ENCODE measurements at places on chromosomes 2 and 18. TPM values are rescaled to one million over a fixed set of nuclear protein-coding genes. Genes with fewer than 3 reads are reported as not detected.

- no peak for DNase-seq
Observed at GRCh38 chr2:32136097-32136496, 29.6 kb upstream of the SLC30A6 start.

GRCh38 chr18:10928772-10929373 is 220.5 kb downstream of the PIEZO2 start:
- no peak for DNase-seq

DNA sequence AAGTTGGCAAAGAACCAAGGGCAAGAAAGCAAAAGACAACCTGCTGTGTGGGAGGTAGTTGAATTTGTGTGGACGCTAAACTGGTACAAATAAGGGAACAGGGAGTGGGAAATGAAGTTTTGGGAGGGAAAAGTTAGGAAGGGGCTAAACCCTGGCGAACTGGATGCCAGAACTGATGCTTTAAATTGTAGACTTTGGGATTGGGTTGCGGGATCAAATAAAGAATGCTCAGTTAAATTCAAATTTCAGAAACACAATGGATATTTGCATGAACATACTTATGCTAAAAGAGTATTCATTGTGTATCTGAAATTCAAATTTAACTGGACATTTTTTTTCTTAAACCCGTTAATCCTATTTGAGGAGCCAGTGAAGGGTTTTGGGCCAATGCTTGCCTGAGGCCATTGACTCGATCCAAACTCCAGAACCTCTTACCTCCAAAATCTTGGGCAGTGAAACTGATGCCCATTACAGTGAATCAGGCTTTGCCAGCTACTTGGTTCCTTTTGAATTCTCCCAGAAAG is 44.2 kb upstream of the YWHAQ start:
- DNase-seq: no peak

DNA sequence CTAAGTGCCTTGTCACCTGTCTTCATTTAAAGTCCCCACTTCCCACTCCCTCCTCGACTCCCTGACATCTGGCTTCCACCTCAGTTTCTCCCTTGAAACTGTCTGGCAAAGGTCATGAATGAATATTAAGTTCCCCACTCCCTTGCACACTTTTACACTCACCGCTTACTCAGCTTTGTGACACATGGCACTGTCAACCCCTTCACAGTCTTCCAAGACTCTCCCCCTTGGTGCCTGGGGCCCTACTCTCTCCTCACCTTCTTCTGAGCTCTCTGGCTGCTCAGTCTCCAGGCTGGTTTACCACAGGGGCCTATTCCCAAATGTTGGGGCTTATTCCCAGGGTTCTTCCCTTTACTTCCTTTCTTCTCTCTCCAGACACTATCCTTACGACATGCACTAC is 17.9 kb upstream of the PTPN4 start:
- no peak for DNase-seq

DNA sequence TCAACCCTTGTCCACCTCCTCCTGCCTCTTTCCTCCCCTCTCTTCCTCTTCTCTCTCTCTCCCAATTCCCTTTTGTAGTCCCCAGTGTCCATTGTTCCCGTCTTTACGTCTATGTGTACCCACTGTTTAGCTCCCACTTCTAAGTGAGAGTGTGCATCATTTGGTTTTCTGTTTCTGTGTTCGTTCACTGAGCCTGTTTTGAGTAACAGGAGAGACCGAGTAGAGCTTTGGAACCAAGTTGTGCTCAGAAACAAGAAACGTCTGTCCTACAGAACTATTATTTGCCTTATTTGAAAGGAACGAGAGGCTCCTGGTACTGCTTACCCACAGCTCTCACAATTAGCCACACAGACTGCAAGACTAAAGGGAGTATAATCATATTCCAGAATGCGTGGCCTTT is 50.1 kb upstream of the MAPRE2 start:
- no peak for DNase-seq

DNA sequence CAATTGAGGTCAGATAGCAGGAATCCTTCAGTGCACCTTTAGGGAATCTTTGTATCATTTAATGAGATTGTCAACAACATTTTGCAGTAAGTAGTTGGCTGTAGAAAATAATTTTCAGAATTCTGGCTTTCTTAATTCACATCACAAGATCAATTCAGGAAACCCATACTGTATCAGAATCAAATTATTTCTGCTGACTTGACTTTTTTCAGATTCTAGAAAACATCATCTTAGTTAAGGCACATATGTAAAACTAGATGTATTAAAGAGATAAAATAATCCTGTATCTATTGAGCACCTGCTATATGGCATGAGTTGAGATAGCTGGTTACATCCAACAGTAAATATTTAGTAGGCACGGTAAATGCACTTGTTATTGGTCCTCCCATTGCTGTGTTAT is 791.4 kb downstream of the TDRD15 start:
- DNase-seq: no peak

- DNase-seq: no peak
Observed at GRCh38 chr2:68756178-68756577, 21.6 kb downstream of the ARHGAP25 start.

GRCh38 chr2:44135771-44136170 is 32.9 kb upstream of the PPM1B start:
- DNase-seq: no peak

DNA sequence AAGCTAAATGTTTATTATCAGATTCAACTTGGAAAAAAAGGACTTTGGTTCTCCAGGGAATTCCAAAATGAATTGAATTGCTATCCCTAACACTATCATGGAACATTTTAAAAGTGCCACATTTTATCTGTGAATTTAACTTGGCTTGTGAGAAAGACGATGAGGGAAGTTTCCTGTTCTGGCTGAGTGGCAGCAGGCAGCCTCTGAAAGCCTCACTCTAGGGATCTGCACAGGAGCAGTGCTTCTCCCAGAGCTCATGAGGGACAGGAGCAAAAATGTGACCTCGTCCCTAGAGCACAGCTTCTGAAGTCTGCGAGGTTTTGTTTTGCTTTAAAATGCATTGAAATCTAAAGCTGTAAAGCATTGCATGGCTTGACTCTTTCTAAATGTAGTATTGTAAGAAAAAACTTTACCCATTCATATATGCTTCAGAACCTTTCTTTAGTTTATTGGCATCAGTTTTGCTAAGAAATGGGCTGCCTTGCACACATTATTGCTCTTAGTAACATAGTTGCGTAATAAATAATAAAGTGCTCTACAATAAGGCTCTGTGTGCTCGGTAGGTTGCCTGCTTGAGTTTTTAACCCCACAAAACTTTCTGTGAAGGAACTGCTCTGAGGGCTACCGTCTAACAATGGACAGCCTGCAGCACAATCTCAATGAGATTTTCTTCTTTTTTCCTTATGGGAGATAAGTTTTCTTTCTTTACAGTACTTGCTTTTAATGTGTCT is 136.2 kb upstream of the CDCA7 start:
- DNase-seq: no peak

GRCh38 chr2:164595031-164595430 is 26.3 kb downstream of the GRB14 start:
- DNase-seq: no peak

- DNase-seq: no peak
Observed at GRCh38 chr2:148971547-148971946, 67.0 kb upstream of the LYPD6B start.

- no peak for DNase-seq
Observed at GRCh38 chr2:101064125-101064502, 62.0 kb downstream of the RPL31 start.

GRCh38 chr2:136383167-136383566 is 265.2 kb upstream of the CXCR4 start:
- DNase-seq: no peak

DNA sequence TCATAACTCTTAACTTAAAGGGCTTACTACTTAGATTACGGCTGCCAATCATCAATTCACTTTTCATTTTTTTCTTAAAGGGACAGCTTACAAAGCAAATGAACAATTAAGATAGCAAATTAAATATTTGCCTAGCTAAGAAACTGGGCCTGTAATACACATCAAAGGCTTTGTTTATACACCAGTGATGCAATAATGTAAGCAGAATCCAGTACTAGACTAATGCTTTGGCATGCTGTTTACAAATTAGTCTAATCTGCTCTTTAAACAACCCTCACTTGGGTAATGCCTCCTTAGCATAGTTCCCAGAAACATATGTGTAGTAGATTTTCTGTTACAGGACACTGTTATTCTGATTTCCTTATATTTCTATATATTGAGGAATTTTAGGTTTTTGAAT is 105.8 kb downstream of the ARHGAP28 start:
- DNase-seq: no peak

GRCh38 chr18:50632895-50633515 is 73.1 kb downstream of the MAPK4 start:
- no peak for DNase-seq

- no peak for DNase-seq
Observed at GRCh38 chr2:160165996-160166395, 34.1 kb downstream of the ITGB6 start.

- DNase-seq: peak; percentile 27
Observed at GRCh38 chr18:68438983-68439382, 275.9 kb downstream of the TMX3 start.

GRCh38 chr2:236863729-236864126 is 222.0 kb upstream of the COPS8 start:
- DNase-seq: no peak

DNA sequence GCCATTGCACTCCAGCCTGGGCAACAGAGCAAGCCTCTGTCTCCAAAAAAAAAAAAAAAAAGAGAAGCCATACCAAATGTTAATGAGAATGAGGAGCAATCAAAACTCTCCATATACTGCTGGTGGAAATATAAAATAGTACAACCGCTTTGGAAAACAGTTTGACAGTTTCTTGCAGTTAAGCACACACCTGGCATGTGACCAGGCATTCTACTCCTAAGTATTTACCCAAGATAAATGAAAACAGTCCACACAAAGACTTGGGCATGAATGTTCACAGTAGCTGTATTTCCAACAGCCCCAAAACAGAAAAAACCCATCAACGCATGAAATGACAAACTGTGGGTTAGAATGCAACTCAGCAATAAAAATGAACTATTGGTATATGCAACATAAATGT is 76.0 kb upstream of the ST8SIA5 start:
- DNase-seq: no peak

- DNase-seq: no peak
Observed at GRCh38 chr2:113777371-113777770, 20.9 kb upstream of the SLC35F5 start.

DNA sequence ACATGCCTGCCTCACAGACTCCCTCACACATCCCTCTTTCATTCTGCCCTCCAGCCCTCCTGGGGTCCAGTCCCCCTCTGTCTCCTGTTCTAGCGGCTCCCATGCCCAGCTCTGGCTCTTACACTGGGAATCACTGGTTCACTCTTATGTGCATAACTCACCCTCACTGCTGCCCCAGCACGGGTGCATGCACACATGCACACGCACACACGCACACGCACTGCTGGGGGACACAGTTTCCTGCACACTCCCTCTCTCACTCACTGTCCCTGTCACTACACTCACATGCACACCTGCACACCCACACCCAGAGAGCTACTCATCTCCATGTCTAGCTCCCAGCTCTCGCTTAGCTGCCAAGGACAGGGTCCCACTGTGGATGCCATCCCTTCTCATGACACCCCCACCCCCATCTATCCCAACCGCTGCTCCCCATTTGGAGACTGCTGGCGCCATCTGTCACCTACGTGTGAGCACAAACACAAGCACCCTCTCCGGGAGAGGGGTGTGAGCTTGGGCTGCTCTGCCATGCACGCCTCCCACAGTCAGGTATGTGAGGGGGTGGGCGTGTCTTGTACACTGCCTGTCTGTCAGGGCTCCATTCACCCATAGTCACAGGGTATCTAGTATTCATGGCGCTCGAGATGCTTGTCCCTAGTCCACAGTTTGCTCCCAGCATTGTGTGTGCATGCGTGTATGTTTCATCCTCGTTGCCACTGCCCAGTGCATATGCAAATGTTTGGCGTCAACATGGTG is 1.8 kb downstream of the ASIC4 start:
- DNase-seq: no peak

DNA sequence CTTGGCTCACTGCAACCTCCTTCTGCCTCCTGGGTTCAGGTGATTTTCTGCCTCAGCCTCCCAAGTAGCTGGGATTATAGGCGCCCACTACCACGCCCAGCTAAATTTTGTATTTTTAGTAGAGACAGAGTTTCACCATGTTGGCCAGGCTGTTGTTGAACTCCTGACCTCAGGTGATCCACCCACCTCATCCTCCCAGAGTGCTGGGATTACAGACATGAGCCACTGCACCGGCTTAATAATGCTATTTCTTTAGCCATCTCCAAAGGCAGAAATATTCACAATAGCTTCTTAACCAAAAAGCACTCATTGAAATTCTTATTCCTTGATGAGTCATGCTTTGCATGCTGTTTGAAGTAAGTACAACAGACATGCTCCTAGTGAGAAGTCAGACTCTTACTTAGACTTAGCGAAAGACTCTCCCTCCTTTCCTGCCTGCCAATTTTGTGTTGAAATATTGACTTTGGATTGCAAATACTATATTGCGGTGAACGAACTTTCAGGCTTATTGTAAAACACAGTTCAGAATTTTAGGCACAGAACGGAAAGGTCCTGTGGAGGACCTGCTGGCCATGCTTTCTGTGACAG is 4.4 kb downstream of the ACTR3 start:
- DNase-seq: no peak

DNA sequence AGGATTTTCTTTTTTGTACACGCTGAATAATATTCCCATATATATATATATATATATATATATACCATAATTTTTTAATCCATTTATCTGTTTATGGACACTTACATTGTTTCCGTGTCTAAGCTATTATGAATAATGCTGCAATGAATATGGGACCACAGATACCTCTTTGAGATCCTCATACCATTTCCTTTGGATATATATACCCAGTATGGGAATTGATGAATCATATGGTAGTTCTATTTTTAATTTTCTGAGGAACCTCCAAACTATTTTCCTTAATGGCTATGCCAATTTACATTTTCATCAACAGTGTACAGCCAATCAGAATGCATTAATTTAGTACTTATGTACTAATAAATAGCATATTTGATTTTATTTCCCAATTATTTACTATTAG is 53.1 kb downstream of the MERTK start:
- DNase-seq: no peak

Gene MORN2
- 17.6 TPM for total RNA-seq

Gene UPP2
- total RNA-seq: not detected

Gene FIGLA
- total RNA-seq: not detected

Gene MROH2A
- total RNA-seq: not detected

Gene FTCDNL1
- total RNA-seq: 0.83 TPM

Gene ANKRD36C
- total RNA-seq: 8.6 TPM

Gene SCN7A
- total RNA-seq: 13.8 TPM

Gene UGT1A3
- total RNA-seq: not detected

Gene VWC2L
- not detected for total RNA-seq

Gene MAP4K4
- total RNA-seq: 65.3 TPM

Gene STARD6
- not detected for total RNA-seq

Gene FAM228A
- total RNA-seq: 1.2 TPM

Measured in heart left ventricle (tissue), 16 donors.